AG08396 (cell line): ENCODE measurements at places on chromosomes 11 and 22.
A peak's percentile ranks its signal among the peaks of the same experiment; 100 is the strongest.

DNA sequence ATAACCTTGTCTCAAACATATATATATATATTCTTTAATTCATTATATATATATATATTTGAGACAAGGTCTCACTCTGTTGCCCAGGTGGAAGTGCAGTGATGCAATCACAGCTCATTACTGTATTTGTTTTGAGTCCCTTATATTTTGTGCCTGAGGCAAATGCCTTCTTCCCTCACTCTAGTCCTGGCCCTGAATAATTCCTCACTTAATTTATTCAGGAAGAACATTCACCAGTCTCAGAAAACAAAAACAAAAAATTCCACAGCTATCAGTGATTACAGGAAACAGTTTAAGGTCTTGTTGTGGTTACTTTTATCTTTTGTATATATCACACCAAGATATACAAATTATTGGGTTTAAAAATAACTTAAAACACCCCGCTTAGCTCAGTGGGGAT, 155.7 kb downstream of the CWF19L2 start:
- no peak for DNase-seq

- DNase-seq, result peak; percentile 84
Measured at GRCh38 chr22:37331034-37331428, 48.7 kb downstream of the CYTH4 start.

GRCh38 chr11:65639623-65640482, 2.0 kb downstream of the SIPA1 start:
- DNase-seq, result no peak

DNA sequence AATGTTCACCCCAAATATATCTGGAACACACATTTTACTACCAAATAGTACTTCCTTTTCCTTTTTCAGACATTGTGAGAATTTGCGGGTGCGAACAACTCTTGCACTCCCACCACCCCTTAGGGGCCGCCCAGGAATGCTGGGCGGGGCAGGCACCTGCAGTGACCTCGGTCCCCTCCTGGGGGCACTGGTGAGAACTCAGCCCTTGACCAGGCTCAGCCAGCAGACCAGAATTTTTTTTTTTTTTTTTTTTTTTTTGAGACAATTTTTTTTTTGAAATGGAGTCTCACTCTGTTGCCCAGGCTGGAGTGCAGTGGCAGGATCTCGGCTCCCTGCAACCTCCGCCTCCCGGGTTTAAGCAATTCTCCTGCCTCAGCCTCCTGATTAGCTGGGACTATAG, 75.8 kb downstream of the ARHGAP8 start:
- peak; percentile 43 for DNase-seq

GRCh38 chr11:45395947-45396346, 109.8 kb upstream of the SYT13 start:
- no peak for DNase-seq

- no peak for DNase-seq
Measured at GRCh38 chr11:73856031-73856567, 20.5 kb downstream of the COA4 start.

DNA sequence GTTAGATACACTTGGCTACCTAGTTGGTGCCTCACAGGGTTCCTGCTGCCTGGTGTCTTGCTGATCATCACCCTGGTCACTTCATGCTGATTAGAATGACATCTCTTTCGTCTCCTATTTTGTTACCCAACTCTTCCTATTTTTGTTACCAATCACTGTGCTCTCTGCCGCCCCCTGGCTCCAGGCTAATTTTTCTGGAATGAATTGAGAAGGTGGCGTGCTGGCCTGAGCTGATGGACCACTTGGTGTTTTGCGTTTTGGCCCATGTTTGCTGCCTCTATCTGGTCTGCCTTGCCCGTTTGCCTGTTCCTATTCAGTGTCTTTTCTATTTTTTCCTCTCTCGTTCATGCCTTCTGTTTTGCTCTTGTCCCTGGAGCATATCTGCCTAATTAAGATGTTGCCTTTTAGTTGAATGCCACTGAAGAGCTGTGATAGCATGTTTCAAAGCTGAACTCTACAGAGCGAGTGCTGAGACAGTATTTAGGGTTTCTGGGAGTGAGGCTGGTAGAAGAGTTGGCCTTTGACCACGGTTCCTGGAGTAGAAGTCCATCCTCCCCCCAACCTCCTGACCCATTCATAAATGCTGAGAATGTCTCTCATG, 5.9 kb upstream of the ATF4 start:
- peak; percentile 59 for DNase-seq

- no peak for DNase-seq
Measured at GRCh38 chr11:67696998-67697397, 22.6 kb upstream of the ALDH3B2 start.
